ENCODE measurements at places on chromosomes 1 and 21.

- DNase-seq: no peak
These were observed 155.6 kb downstream of the SDCCAG8 start for GRCh38 chr1:243411472-243411871.

- no peak for DNase-seq
These were observed 26.3 kb downstream of the KCNN3 start for GRCh38 chr1:154843636-154844296.

DNA sequence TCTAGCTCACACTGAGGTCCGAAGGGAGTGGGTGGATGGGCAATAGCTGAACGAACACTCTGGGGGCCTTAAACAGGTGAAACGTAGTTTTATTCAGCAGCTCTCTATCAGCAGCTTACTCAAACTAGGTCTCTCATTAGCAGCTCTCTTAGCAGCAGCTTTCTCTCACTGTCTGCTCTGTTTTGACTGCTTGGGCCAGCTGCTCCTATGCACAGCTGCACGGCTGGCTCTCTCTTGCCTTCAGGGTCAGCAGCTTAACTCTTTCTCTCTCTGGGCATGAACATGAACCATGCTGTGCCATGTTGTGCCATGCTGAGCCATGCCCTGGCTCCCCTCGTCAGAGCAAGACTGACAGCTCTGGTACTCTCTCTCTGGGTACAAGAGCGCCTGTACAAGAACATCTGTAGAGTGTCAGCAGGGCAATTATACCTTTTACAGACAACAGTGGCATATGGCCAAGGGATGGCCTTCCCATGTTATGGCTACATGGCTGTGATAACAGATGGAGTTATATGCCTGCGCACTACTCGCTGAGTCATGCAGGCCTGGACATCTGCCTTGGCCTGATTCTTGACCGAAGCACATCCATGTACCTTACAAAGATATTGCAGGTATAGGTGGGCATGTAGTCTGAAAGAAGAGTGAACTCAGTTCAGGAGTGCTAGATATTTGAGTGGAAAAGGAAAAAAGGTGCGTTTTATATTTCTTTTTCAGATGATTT, 152.4 kb downstream of the LEPR start:
- no peak for DNase-seq

DNA sequence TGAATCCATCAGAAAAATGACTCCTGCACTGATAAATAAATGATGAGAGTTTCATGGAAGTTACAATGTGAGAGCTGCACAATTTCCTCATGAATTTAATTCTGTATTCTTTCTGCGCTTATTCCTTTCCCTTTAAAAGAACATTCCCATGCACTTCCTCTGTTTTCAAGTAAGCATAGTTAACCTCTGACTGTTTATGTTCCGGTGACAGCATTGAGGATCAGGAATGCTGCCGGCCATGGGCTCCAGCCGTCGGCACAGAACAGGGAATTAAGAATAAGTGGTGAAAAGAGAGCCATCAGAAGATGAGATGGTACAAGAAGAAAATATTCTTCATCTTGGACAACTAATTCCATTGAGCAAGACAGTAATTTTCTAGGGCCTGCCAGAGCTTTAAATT, 65.3 kb downstream of the SUSD4 start:
- DNase-seq: no peak

GRCh38 chr1:223175032-223175431, 32.0 kb upstream of the TLR5 start:
- no peak for DNase-seq

DNA sequence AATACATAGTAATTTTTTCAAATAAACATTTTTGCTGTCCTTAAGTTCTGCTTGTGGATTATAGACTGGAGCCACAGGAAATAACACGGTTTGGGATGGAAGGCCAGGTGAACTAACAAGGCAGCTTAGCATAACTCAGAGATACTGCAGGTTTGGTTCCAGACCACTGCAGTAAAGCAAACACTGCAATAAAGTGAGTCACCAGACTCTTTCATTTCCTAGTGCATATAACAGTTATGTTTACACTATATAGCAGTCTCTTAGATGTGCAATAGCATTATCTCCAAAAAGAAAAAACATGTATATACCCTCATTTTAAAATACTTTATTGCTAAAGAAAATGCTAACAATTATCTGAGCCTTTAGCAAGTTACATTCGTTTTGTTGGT, 22.0 kb downstream of the LRRC42 start:
- no peak for DNase-seq

- DNase-seq: no peak
These were observed 25.7 kb downstream of the WNT4 start for GRCh38 chr1:22117238-22117637.

DNA sequence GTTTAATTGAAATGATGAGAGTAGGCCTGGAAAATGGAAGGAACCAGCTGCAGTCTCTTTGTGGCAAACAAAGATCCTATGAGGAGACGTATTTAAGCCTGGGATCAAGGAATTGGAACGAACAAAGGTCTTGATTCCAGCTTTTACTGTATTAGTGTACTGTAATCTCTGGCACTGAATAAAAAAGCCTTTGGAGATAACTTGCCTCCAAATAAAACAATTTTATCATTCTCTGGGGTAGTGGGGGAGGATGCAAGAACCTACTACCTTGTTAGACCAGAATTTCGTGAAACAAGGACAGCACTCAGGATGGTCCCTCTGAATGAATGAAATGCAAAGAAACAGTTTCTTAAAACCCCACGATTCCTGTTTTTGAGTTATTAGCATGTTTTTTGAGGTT, 134.2 kb downstream of the RWDD3 start:
- no peak for DNase-seq

- DNase-seq: no peak
These were observed 10.9 kb upstream of the SMG7 start for GRCh38 chr1:183461350-183461749.

GRCh38 chr1:227437495-227438008, 119.3 kb upstream of the CDC42BPA start:
- DNase-seq: no peak

GRCh38 chr1:234971586-234972297, 156.9 kb downstream of the TOMM20 start:
- no peak for DNase-seq

DNA sequence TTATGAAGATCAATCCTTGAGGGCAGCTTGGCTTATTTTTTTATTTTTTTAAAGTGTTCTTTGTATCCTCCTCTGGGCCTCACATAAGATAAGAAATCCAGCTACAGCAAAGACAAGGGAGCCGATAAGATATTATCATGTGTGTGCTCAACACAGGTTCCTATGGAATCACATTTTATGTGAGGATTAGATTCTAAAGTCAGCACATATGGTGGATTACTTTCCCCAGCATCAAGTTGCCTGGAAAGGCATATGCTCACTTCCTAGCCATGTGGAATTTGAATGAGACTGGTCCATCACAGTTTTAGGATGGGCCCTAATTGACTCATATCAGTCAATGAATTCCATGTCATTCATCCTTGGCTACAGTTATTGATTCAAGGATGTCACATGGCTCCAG, 456.9 kb upstream of the LRRC7 start:
- no peak for DNase-seq

GRCh38 chr1:118788463-118788862, 199.7 kb downstream of the TBX15 start:
- DNase-seq: no peak

GRCh38 chr1:21782349-21782867, 541 bp downstream of the USP48 start:
- DNase-seq: no peak

DNA sequence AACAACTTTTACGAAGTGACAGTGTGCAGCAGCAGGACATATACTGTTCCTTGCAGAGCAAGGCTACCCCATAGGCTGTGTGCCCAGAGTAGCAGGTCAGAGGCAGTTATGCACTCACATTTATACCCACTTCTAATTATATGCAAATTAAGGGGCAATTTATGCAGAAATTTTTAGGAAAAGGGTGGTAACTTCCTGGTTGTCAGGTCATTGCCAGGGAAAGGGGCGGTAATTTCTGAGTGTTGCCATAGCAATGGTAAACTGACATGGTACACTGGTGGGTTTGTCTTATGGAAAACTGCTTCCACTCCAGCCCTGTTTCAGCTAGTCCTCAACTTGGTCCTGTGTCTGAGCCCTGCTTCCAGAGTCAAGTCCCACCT, 12.0 kb upstream of the SLAMF1 start:
- no peak for DNase-seq

DNA sequence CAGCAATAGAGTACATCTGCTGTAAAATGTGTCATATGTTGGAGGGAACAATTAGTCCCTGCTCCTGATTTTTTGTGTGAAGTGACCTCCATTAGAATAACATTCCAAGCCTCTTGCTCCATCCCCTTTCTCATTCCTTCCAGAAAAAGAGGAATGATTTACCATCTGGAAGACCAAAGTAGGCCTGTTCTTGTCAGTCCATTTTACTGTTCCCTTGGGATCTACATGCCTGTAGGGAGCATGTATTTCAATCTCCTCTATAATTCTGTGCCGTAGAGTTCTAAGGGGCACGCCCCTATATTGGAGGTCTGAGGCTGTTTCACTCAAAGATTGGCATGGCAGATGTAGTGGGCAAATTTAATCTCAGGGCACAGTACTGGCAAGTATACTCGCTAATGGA, 48.8 kb upstream of the MAN1A2 start:
- DNase-seq: no peak

DNA sequence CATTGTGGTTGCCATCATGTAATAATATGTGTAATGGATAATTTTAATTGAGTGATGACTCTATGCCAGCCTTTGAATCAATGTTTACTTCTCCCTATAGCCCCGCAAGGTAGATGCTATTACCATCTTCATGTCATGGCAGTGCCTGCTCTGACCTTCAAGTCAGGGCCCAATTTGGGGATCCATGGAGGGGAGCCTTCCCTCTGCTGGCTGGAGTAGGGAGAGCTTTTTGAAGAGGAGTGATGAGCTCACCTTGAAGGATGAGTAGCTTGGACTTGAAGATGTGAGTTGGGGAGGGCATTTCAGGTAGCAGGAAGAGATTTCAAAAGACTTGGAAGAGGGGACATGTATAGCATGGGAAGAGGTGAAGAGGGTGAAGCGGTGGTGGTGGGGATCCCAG, 189.2 kb downstream of the FOXD2 start:
- DNase-seq: no peak

GRCh38 chr1:205840146-205840923, 9.6 kb downstream of the PM20D1 start:
- no peak for DNase-seq

- no peak for DNase-seq
These were observed 559.3 kb upstream of the USP24 start for GRCh38 chr1:55774446-55774845.

DNA sequence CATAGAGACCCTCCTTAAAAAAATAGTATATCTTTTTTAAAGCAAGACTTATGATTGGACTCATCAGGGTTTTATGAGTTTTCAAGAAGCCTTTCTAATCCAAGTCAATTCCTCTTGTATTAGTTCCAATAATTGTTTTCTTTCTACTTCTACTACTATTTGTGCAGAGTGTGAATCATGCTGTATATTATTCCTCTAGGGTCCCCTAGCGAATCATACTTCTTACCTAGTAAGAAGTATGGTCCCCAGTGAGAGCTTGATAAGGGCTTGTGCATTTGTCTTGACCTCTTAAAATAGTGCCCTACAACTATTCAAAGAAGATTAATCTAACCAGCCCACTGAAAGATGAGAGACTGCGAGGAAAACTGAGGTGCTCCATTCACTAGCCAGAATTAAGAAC, 715.7 kb upstream of the ZP4 start:
- no peak for DNase-seq

DNA sequence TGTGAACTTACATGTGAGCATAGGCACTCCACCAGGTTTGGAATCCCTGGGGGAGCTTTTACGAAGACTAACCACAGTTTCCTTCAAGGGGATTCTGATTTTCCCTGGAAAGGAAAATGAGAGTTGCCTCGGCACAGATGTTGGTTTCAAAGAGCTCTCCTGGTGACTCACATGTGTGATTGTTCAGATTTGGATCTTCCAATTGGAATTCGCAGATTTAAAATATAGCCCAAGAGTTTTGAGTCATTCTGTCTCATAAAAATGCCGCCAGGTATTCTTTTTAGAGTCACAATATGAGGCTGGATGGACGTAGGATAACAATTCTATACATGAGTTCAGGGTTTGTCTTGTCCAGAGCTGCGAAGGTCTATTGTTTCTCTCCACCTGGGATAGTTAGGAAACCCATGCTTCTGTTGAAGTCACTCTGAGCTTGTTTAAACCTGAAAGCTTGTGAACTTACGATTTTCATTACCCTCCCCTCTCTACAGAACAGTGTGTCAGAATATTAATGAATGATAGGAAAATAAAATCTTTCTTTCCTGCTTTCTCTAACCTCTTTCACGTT, 64.9 kb downstream of the TGFB2 start:
- no peak for DNase-seq

DNA sequence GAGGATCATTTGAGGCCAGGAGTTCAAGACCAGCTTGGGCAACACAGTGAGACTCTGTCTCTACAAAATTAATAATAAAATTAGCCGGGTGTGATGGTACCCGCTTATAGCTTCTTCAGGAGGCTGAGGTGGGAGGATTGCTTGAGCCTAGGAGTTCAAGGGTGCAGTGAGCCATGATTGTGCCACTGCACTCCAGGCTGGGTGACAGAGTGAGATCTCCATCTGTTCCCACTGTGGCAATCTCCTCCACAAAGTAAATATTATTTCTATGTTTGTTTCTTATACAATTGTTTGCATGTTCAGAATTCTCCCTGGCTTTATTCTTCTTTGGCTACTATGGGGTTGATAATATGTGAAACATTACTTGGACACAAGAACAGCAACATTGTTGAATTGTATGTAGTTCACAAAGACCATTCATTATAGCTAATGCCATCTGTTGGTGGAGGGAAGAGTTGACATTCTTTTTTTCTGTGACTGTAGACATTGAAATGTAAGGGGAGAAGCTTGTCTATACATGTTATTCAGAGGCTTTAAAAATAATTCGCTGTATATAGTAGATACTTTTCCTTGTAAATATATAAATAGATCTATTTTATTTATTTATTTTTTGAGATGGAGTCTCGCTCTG, 47.8 kb upstream of the SRSF10 start:
- no peak for DNase-seq

DNA sequence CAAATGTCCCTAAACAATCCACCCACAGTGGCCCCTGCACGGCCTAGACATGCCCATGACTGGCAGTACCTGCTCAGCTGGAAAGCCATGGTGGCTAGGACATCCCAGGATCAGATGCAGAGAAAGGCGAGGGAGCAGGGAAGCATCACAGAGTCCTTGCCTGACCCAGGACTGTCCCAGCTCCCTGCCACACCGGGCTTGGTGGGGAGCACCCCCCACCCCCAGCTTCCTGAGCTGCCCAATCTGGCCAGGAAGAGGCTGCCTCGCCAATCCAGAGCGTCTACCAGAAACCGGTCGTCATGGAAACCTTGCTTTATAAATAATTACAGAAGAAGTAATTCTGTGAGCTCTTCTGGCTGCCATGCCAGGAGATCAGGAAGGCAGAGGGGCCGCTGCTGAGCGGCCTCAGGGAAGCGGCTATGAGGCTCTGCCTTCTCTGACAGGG, 34.8 kb downstream of the ACOT7 start:
- no peak for DNase-seq
